Spinal cord (tissue), 10 donors: ENCODE measurements at places on chromosomes 2 and 18. TPM values are rescaled to one million over a fixed set of nuclear protein-coding genes. Genes with fewer than 3 reads are reported as not detected.

Gene UGT1A8
- total RNA-seq, result not detected

DNA sequence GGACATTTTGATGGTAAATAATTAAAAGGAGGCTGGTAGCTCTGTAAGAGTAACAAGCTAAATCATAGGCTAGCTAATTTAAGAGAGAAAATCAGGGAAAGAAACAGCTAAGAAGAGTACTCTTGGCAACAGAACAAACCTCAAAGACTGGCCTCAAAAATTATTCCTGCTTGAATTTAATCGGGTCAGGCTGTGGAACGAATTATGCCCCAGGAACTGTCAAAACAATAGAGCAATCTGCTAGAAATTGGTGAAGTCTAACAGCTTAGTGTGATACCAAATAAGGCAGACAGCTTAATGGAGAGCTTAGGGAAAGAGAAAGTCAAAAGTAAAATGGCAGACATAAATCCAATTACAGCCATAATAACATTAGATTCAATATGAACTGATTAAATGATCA lies 215.7 kb downstream of the MREG start:
- no peak for DNase-seq

GRCh38 chr18:3256693-3257626 lies 5.0 kb upstream of the MYL12B start:
- DNase-seq, result no peak

DNA sequence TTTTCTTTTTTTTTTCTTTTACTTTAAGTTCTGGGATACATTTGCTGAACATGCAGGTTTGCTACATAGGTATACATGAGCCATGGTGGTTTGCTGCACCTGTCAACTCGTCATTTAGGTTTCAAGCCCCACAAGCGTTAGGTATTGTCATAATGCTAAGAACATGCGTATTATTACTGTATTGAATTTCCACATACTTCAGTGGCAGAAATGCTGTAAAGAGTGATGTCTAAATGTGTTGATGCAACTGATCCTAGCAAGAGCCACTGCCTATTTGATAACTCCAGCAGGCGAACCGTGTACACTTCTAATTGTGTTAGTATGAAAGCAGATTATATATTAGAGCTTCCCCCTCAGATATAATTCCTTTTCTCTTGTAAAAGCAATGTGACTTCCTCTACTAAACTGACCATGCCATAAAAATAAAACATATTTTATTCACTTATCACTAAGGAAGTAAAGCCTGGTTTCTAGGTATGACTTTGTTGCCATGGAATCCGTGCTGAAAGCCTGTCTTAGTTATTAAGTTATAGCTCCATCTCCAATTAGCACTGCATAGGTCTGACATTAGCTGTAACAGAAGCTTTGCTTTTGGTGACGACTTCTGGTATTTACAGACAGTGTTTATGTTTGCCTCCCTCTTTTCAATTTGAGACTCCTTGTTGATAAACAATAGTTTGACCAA lies 280.0 kb downstream of the GALR1 start:
- DNase-seq, result peak; percentile 51

Gene CFAP65
- 4.8 TPM for total RNA-seq

GRCh38 chr2:3290655-3291054 lies 87.0 kb downstream of the EIPR1 start:
- DNase-seq, result no peak

Gene CDK5R2
- total RNA-seq, result 7.2 TPM

- DNase-seq, result no peak
These were observed 5.9 kb upstream of the RALB start for GRCh38 chr2:120246546-120247300.

DNA sequence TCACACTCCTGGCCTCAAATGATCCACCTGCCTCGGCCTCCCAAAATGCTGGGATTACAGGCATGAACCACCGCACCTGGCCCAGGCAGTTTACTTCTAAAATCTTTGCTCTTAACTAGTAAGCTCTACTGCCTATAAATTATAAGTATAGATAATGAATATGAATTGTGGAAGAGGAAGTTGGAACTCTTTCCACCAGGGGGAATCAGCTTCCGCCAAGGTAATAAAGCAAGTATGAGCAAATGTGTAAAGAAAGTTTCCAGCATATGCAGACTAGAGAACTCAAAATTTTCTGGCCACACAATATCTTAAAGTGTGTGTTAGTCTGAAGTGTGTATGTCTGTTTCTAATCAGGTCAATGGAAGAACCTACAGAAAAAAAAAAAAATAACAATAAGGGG lies 68.1 kb downstream of the RMDN2 start:
- no peak for DNase-seq

- DNase-seq, result no peak
These were observed 156.1 kb downstream of the DYSF start for GRCh38 chr2:71609441-71609840.

DNA sequence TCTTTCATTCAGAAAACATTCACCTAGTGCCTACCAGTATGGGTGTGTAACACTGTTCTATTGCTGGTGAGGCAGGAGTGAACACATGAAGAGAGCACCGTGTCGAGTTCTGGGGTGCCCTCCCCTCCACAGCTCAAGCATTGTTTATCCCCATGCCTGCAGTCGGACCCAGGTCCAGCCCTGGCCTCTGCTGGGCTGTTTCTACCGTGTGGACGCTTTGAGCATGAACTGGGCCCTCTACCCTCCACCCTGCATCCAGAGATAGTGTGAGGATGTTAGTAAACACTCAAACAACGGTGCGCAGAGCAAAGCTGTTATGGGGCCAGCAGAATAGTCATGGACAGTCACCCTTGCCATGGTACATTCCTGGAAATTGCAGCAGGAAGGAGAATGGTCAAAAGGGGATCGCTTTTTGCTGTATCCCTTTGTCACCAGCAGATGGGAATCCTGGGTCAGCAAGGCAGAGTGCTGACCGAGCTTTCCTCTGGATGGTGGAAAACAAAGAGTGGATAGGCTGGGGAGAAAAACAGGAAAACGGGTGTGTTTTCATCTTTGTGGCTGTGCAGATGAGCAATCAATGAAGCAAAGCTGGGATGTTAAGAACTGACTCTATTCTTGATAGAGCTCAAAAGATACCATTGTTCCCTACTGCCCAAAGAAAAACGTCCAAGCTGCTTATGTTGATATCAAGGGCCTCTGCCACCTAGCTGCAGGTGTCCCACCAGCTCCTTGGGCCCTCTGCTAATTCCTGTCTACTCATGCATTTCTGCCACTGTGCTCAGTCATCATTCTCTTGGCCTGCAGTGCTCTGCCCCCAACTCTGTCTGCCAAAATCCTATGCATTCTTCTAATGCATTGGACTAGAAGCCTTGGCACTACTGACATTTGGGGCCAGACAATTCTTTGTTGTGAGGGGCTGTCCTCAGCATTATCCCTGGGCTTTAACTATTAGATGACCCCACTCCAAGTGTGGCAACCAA lies 38.7 kb downstream of the REEP1 start:
- no peak for DNase-seq

GRCh38 chr2:179332903-179333302 lies 68.3 kb upstream of the SESTD1 start:
- DNase-seq, result no peak

Gene CENPA
- 5.5 TPM for total RNA-seq

DNA sequence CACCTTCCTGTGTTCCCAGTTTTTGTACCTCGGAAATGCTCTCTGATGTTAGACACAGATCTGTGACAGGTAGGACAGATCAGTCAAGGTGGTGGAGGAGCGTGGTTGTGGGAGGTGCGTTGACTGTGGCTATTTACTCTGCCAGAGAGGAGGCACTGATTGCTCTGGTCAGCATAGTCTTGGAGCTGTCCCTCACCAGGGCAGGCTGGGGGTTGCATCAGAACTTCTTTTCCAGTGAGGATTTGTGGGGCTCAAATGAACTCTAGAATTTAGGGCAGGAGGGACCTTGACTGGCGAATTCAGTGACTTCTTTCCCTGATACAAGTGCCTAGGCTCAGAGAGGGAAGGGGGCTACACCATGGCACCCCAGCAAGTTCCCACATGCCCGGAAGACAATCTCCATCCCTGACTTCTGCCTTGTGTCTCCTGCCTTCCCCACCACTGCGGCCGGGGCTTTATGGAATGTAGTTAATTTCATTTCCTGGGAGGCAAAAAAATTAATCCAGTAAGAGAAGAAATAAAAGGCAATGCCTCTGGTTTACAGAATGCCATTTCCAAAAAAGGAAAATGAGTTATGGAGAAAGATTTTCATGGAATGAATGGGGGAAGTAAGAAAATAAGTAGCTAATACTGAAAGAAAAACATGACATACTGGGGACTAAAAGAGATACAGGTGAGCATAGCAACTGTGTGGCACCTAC lies 26.1 kb downstream of the NIFK start:
- no peak for DNase-seq

Gene DCDC2C
- 0.99 TPM for total RNA-seq

Gene XIRP2
- 1.6 TPM for total RNA-seq

DNA sequence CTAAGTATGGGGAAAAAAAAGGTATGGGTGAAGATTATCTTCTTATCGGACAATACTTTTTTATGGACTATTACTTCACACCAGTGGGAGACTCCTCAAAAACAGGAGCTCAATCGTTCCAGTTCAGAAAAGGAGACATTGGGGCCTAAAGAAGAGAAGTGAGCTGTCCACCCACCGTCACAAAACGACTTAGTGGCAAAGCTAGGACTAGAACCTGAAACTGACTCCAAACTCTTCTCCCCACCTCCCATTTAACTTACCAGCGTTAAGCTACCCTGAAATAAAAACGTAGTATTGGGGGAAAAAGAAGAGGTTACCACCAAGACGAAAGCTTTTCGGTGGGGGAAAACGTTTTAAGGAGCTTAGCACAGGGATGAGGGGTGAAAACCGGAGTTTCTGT lies 503 bp downstream of the GTF3C3 start:
- no peak for DNase-seq

Gene MERTK
- total RNA-seq, result 16.8 TPM

- DNase-seq, result peak; percentile 73
These were observed at the start of the genes DOK1 and LOXL3 for GRCh38 chr2:74553892-74554819. DOK1 (plus strand) TSS chr2:74554720; CDS start chr2:74554755, 35 bp downstream. LOXL3 (minus strand) TSS chr2:74553942; CDS start chr2:74552634, 1,308 bp downstream.

Gene FMNL2
- total RNA-seq, result 81.1 TPM

Gene BOLL
- total RNA-seq, result not detected

GRCh38 chr18:56307354-56308170 lies 330.8 kb downstream of the TXNL1 start:
- no peak for DNase-seq

Gene TTN
- 4.5 TPM for total RNA-seq

- DNase-seq, result no peak
These were observed 369 bp downstream of the CDK5R2 start for GRCh38 chr2:218959761-218960308.

Gene RGPD4
- 0.10 TPM for total RNA-seq

GRCh38 chr2:241132538-241133435 lies 16.5 kb downstream of the PASK start:
- DNase-seq, result no peak

Gene CCDC85A
- total RNA-seq, result 24.3 TPM

Gene IL36A
- total RNA-seq, result not detected

Gene IL1RN
- 0.44 TPM for total RNA-seq
